ENCODE measurements at places on chromosomes 2 and 18.

DNA sequence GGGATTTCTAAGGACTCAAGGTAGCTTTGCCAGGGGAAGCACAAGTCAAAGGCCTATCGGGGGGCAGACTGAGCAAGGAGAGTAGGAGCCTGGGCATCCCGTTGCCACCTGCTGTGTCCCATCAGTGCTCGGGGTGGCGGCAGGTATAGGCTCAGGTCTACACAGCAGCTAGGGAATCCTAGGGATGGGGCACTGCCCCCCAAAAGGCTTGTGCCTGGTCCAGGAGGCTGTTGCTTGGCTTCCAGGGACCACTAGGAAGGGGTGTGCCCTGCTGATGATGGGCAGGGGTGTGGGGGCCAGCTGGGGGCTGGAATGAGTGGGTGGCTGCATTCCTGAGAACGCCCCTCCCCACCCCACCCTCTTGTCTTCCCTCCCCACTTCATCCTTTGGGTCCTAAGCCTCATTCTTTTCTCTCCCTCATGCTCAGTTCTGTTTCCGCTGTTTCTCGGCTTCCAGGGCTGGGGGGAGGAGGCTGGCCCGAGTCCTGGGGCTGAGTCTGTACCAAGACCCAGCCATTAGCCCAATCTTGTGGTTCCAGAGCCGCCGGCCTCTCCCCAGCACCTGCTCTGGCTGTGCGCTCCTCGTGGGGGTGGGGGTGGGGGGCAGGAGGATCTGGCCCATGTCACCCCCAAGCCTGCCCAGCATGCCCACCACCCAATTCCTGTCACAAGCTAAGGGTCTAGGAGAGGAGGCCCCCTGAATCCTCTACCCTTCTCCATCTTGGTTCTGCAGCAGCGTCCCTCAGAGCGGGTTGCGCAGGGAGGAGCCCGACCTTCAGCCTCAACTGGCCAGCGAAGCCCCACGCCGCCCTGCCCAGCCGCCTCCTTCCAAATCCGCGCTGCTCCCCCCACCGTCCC lies 12.8 kb downstream of the SPEG start:
- no peak overlapping the region for H3K27ac ChIP-seq
- H3K36me3 ChIP-seq: no peaks in the 10 kb centered on the region
- H3K4me3 ChIP-seq: no peak overlapping the region
- H3K4me1 ChIP-seq: peaks cover 3% of the 10 kb centered on the region

DNA sequence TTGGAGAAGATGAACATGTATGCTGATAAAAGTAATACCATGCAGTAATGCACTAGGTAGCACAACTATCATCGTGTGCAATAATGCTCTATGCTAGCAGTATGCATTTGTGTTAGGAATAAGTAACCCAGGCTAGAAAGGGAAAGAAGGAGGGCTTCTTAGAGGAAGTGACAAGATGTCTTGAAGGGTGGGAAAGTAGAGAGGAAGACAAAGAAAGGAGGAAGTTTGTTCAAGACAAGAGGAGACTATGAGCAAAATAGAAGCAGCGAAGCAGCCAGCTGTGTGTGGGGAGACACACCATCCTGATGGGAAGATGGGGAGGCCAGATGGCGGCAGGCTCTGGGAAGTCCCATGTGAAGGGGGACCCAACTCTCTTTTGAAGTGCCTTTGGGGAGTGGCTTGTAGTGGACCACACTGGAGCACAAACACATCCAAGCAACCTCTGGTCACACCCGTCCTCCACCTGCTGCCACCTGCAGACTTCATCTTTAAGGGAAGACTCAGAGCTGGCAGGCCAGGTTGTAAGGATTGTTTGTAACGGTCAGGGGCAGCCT lies 39.9 kb upstream of the INHBB start:
- H3K27ac ChIP-seq: no peak overlapping the region
- DNase-seq: no peak
- no peaks in the 10 kb centered on the region for H3K4me1 ChIP-seq
- H3K27me3 ChIP-seq: no peaks in the 10 kb centered on the region

GRCh38 chr2:229947544-229947943 lies 25.2 kb downstream of the FBXO36 start:
- peaks cover 10% of the 10 kb centered on the region for H3K4me1 ChIP-seq
- no peak overlapping the region for H3K4me3 ChIP-seq
- H3K36me3 ChIP-seq: no peaks in the 10 kb centered on the region
- H3K27me3 ChIP-seq: no peaks in the 10 kb centered on the region
- DNase-seq: no peak

DNA sequence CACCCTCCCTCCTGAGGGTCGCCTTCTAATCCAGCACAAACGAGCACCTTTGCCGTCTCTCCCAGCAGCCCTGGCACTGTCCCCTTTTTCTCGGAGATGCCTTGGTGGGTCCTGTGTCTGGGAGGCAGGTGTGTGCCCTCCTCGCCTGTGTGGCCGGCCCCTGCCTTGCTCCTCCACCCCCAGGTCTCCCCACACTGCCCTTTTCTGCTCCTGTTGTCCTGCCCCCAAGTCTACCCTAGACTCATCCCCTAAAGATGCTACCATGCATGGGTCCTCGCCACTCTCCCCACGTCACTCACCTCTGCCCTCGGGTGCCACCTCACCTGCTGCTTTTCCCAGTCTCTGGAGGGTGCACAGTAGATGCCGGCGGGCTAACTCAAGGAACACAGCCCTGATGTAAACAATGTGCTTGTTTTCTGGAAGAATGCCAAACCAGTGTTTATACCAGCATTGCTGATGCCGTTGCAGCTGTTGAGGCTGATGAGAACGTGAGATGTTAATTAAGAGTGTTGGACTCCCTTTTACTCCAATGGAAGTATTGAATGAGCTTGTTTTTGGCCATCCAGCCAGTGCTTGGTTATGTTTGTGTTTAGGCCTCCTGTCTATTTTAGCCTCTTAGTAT lies 223.1 kb downstream of the AGAP1 start:
- no peak overlapping the region for H3K4me3 ChIP-seq
- H3K4me1 ChIP-seq: no peaks in the 10 kb centered on the region
- no peak for DNase-seq
- H3K36me3 ChIP-seq: no peaks in the 10 kb centered on the region

- no peak for DNase-seq
- H3K36me3 ChIP-seq: peaks cover 1% of the 10 kb centered on the region
- H3K27ac ChIP-seq: no peak overlapping the region
- H3K4me1 ChIP-seq: peaks cover 27% of the 10 kb centered on the region
These were observed 5.2 kb upstream of the EN1 start for GRCh38 chr2:118852605-118853128.

DNA sequence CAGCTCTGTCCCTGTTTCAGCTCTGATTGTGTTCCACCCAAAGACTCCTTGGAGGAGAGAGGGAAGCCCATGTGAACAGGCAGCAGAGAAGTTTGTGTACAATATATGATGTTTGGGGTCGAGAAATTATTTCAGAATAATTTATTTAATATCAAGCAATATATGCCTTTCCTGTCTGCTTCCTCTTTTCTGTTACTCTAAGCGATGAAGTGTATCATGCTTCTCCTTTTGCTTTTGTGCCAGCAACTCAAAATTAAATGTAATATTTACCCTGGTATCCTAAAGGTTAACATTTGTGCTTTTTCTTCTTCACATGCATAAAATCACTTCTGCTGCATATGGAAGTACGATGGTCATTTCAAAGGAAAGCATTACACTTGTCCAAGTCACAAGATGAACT lies 2.4 kb upstream of the NTSR2 start:
- peaks cover 6% of the 10 kb centered on the region for H3K4me1 ChIP-seq
- H3K27me3 ChIP-seq: peaks cover 51% of the 10 kb centered on the region
- no peak for DNase-seq
- H3K4me3 ChIP-seq: no peak overlapping the region
- no peaks in the 10 kb centered on the region for H3K36me3 ChIP-seq

DNA sequence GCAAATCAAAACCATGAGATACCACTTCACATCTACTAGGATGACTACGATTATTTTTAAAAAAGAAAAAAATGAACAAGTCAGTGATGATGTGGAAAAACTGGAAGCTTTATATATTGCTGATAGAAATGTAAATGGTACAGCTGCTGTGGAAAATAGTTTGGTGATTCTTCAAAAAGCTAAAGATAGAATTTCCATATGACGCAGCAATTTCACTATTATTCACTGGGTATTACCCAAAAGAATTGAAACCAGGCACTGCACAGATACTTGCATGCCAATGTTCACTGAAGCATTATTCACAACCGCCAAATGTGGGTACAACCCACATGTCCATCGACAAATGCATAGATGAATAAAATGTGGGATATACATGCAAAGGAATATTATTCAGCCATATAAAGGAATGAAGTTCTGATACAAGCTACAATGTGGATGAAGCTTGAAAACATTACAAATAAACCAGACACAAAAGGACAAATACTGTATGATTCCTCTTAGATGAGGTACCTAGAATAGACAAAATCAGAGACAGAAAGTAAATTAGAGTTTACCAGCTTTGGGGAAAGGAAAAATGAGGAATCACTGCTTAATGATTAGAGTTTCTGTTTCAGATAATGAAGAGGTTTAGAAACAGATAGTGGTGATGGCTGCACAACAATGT lies 11.1 kb downstream of the RTTN start:
- H3K36me3 ChIP-seq: peaks cover 55% of the 10 kb centered on the region
- DNase-seq: peak; percentile 36
- no peaks in the 10 kb centered on the region for H3K27me3 ChIP-seq

DNA sequence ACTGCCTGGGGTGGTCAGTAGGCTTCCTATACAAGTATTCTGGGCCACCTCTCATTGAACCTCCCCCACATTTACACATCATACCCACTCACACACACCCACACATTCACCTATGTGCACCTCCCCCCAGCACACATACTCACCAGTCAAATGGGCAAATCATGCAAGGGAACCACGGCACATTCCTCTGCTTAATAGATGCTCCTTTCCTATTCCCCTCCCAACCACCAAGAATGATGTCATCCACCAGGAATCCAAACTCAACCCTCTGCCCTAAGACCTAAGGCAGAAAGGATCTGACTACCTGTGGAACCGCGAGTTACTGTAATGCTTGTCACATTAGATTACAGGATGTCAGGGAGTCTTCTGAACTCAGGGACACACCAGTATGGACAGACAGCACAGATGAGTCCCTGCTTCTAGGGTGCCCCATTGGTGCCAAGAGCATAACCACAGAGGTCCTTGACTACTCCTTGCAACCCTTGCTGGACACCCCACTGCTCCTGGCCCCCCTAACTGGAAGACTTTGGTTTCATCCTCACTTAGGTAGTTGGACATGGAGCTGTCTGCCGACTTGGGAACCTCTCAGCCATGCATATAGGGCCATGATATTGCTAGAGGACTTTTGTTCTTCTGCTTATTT lies 21.5 kb upstream of the CAB39 start:
- no peak for DNase-seq
- peaks cover 19% of the 10 kb centered on the region for H3K4me1 ChIP-seq
- H3K27me3 ChIP-seq: no peaks in the 10 kb centered on the region

DNA sequence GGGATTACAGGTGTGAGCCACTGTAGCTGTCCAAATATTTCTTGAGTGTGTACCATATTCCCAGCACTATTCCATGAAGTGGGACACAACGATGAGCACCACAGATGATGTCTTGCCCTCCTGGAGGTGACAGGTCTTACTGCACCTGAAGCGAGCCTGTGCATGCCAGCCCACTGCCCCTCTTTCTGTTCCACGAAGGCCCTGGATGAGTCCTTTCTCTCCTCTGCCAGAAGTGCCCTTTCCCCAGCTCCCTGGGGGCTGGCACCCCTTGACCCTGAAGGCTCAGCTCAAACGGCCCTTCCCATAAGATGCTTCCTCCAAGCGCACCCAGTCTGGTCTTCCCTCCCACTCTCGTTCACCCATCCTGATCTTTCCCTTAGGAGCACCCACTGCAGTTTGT lies 5.5 kb downstream of the ATP6V1B1 start:
- H3K27me3 ChIP-seq: peaks cover 8% of the 10 kb centered on the region
- no peaks in the 10 kb centered on the region for H3K4me1 ChIP-seq
- H3K27ac ChIP-seq: no peak overlapping the region

GRCh38 chr2:43226955-43227829 lies 786 bp upstream of the ZFP36L2 start:
- H3K4me3 ChIP-seq: peak overlapping the region; percentile 83
- H3K27me3 ChIP-seq: no peaks in the 10 kb centered on the region
- H3K36me3 ChIP-seq: peaks cover 31% of the 10 kb centered on the region
- DNase-seq: peak; percentile 80
- peak overlapping the region; percentile 91 for H3K27ac ChIP-seq
